Activated CD4-positive, alpha-beta T cell treated with anti-CD3 and anti-CD28 coated beads for 36 hours (primary cell): ENCODE measurements at places on chromosomes 2 and 18.

GRCh38 chr2:147068071-147068470 lies 776.8 kb upstream of the ACVR2A start:
- no peaks in the 10 kb centered on the region for H3K36me3 ChIP-seq
- no peak overlapping the region for H3K27ac ChIP-seq
- no peak for DNase-seq
- peaks cover 8% of the 10 kb centered on the region for H3K27me3 ChIP-seq
- H3K4me1 ChIP-seq = peaks cover 5% of the 10 kb centered on the region

GRCh38 chr2:242020196-242021004 lies 150.9 kb downstream of the RTP5 start:
- DNase-seq = no peak
- no peak overlapping the region for H3K4me3 ChIP-seq
- H3K36me3 ChIP-seq = peaks cover 12% of the 10 kb centered on the region
- H3K4me1 ChIP-seq = no peaks in the 10 kb centered on the region
- no peak overlapping the region for H3K27ac ChIP-seq
- no peaks in the 10 kb centered on the region for H3K27me3 ChIP-seq

DNA sequence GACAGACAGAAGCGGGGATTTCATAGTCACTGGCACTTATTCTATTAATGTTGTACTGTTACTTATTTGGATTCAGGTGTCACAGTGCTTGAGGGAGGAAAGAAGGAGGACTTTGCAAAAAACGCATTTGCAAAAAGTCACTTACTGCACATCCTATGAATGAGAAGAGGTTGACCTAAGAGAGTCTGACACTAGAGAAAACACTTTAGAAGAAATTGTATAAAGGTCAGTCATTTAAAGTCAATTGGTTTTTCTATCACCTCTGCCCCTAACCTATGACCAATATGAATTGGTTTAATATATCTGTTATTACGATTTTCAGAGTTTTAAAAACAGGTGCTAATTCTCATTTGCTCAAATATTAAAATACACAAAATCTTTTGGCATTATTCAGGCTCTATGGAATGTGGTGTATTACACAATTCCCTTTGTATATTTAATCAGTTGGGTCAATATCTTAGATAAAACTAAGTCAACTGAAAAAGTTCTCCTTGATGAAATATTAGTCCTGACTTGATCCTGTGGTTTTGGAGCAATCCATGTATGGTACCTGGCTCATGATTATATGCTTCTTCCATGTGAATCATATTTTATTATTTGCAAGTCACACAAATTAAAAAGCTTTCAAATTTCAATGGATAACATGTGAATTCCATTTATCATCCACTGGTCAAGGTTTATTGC lies 157.4 kb downstream of the CDH2 start:
- no peak overlapping the region for H3K4me3 ChIP-seq
- no peaks in the 10 kb centered on the region for H3K27me3 ChIP-seq
- H3K27ac ChIP-seq = no peak overlapping the region
- no peaks in the 10 kb centered on the region for H3K4me1 ChIP-seq
- DNase-seq = no peak

- H3K27me3 ChIP-seq = peaks cover 10% of the 10 kb centered on the region
- H3K27ac ChIP-seq = no peak overlapping the region
- H3K36me3 ChIP-seq = no peaks in the 10 kb centered on the region
- H3K4me3 ChIP-seq = no peak overlapping the region
- no peaks in the 10 kb centered on the region for H3K4me1 ChIP-seq
These were observed 42.5 kb upstream of the SCN1A start for GRCh38 chr2:166170356-166170755.

DNA sequence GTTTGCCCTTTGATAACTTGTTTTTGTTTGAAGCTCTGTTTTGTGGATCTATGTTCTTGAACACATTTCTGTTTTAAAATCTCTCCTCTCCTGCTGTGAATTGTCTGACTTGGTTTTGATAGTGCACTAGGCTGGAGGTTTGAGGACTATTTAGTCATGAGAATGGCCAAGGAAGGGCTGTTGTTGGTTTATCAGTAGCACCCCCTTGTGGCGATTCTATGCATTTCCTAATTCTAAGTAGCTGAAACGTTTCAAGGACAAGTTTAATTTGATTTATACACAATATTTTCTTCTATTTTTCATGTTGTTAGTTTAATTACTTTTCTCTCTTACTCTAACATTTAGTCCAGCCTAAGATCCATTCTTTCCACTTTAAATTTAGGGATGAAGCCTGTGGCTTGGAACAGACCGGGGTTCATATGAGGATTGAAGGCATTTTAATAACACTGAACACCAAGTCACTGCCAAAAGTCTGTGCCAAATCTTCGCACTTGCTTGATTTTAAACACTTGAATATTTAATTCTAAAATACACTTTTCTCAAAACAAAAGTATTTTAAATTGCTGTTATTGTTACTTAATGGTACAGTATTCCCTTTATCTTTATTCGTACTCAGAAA lies 166.0 kb downstream of the SOCS6 start:
- H3K27me3 ChIP-seq = peaks cover 2% of the 10 kb centered on the region
- no peak overlapping the region for H3K4me3 ChIP-seq
- no peaks in the 10 kb centered on the region for H3K4me1 ChIP-seq
- H3K36me3 ChIP-seq = no peaks in the 10 kb centered on the region
- DNase-seq = peak; percentile 52
- H3K27ac ChIP-seq = no peak overlapping the region

DNA sequence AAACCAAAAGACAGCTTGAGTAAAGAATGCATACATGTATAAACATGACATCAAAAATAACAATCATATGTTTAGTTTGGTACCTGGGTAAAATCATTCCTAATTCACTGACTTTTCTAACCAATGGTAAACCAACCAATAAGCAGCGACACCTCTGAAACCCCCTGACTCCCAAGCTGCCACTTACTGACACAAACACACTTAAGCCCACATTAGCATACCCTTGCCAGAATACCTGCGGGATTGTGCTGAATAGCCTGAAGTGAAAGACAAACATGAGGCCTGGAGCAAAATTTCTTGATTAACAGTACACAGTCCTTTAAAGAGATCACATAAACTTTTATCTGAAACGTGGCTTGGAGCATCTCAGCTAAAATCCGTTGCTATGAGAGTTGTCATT lies 902.9 kb downstream of the TMEM182 start:
- no peak overlapping the region for H3K27ac ChIP-seq
- no peak for DNase-seq
- no peaks in the 10 kb centered on the region for H3K27me3 ChIP-seq
- H3K4me3 ChIP-seq = no peak overlapping the region

- peaks cover 35% of the 10 kb centered on the region for H3K36me3 ChIP-seq
- H3K4me3 ChIP-seq = no peak overlapping the region
- DNase-seq = no peak
- peak overlapping the region; percentile 40 for H3K27ac ChIP-seq
These were observed 4.8 kb downstream of the LMAN2L start for GRCh38 chr2:96734880-96735583.

- H3K27ac ChIP-seq = peak overlapping the region; percentile 64
- DNase-seq = no peak
- H3K36me3 ChIP-seq = peaks cover 8% of the 10 kb centered on the region
- peaks cover 72% of the 10 kb centered on the region for H3K4me1 ChIP-seq
- H3K27me3 ChIP-seq = no peaks in the 10 kb centered on the region
These were observed 1.9 kb downstream of the YES1 start for GRCh38 chr18:809985-810642.
